ENCODE measurements at places on chromosomes 1 and 21.

DNA sequence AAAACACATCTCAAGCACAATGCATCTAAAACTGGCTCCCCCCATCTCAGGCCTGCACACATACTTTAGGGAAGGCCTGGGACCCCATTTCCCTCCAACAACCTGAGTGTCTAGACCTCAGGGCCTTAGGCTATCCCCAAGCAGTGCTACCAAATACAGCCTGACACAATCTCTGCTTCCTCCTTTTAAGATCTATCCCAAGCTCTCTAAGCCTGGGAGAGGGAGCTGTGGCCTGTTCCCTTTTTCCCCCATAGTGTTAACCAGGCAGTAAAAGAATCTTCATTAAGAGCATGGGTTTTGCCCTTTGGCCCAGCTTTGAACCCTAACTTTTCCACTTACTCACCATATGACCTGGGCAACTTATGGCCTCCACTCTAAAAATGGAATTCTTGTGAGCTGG lies 10.8 kb upstream of the COL8A2 start:
- DNase-seq = no peak

GRCh38 chr1:229874136-229874535 lies 192.9 kb upstream of the GALNT2 start:
- DNase-seq = no peak

DNA sequence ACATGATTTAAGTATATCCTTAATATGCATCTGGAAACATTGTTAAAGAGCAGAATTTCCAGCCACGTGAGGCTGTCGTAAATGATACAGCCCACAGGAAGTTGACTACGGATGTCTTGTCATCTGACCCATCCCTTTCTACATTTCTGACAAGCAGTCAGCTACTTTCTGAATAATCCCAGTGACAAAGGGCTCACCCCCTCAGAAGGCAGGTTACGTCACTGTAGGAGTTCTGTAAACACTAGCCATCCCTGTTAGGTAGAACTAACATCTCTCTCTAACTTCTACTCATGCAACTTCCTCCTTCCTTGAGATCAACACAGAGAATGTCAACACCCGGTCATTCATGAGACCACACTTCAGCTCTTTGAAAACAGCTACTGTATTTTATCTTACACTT lies 259.2 kb downstream of the GREM2 start:
- no peak for DNase-seq

- DNase-seq = no peak
These were observed 69.8 kb downstream of the MPZL1 start for GRCh38 chr1:167791281-167792187.

GRCh38 chr1:153572569-153573015 lies 6.9 kb upstream of the S100A2 start:
- DNase-seq = peak; percentile 88

DNA sequence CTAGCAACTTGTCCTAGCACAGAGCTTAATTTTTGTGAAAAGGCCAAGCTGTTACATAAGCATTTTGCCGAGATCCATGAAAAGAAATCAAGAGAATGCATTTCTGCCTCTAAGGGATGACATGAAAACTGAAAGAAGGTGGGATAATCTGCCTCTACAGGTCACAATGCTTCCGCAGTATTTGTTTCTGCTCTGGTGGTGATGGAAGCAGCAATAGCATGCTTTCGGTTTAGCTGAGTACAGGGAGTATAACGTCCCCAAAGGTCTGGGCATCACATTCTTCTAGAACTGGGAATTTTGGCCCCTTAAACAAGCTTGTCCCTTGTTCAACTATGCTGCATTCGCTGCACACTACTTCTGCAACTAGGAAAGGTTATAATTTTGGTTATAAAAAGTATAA lies 14.4 kb upstream of the MAGI3 start:
- DNase-seq = no peak

DNA sequence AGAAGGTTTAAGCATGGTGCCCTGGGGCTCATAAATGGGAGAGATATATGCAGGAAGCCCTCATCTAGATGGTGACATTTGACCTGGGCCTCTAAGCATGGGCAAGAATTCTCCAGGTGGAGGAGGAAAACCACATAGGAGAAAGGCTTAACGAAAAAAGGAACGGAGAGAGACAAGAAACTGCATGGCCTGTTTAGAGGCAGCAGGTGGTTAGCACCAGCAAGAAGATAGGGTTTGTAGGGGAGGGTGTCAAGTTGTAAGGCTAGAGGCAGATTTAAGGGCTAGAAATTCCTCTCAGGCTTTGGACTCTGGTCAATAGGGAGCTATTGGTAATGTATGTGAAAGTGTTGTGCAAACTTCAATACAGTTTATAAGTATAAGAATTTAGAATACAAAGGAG lies 8.2 kb upstream of the MAPKAPK2 start:
- no peak for DNase-seq

- DNase-seq = no peak
These were observed 59.0 kb downstream of the HUNK start for GRCh38 chr21:31931644-31932469.

DNA sequence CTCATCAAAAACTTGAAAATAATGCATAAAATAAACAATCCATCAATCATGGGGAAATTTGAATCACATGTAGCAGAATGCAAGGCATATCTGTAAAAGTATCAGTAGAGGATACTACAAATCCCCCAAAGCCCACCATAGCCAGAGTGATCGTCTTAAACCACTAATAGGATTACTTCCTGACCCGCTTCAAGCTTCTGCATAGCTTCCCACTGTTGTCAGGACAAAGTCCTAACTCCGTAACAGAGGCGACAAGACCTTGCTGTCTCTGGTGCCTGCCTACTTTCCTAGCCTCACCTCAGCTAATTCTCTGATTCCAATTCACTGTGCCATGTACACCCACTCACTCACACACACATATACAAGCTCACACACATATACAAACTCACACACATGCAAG lies 161.2 kb upstream of the NFIA start:
- DNase-seq = no peak

GRCh38 chr1:15308135-15308534 lies 61.1 kb downstream of the FHAD1 start:
- DNase-seq = no peak

DNA sequence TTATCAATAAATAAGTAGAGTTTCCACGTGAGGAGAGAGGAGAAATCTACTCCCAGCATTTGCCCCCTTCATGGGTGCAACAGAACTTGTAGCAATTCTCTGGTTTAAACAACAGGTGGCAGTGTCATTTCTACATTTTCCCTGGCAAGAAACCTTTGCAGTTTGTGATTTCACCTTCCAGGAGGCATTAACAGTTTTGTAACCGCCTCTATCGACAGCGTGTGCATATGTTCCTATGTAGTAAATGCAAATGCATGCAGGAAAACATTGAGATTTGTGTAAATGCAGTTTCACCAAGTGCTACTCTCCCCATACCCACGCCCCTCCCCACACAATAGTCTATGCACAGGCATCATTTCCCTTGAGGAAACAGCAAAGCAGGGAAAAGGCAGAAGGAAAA lies 494.7 kb downstream of the SMYD3 start:
- DNase-seq = peak; percentile 66

DNA sequence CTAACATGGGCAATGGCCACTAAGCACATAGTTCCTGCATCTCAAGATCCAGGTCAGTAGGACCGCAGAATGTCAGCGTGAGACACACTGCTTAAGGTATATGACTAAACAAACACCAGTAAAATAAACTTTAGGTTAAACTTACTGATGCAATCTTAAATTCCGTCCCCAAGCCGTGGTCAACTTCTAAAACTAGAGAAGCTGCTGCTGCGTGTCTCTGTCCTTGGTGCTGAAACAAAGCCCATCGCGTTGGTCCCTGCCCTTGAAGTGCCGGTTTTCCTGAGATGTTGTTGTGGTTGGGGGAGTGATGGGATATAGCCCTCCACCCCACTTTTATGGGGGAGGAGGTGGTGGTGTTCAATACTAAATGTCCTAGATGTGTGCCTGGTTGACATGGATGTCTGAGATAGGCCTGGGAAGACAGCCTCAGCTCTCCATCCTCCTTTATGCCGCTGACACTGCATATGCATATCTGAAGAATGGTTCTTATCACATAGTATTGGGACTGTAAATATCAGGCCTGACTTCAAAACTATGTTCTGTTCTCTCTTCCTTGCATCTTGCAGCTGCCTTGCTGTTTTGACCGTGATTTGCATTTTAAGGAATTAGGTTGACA lies 72.0 kb upstream of the KCNA3 start:
- DNase-seq = no peak

GRCh38 chr1:246753670-246754535 lies 29.7 kb downstream of the SCCPDH start:
- DNase-seq = no peak

DNA sequence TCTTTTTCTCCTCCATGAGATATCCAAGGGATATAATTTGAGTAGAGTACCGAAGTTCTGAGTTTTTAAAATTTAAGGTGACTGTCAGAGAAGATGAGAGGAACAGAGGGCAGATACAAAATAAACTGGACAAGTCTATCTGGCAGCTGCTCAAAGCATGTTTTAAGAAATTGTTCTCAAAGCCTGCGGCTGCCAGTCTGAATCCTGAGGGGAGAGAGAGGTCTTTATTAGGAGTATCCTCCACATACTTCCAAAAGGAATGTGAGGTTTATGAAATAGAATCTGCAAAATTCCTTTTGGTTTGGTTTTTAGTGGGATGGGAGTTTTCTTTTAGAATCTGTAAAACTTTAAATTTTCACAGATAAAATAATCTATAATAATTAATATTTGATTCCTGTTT lies 41.3 kb downstream of the TTC13 start:
- no peak for DNase-seq

GRCh38 chr1:3907621-3908165 lies 7.6 kb upstream of the C1orf174 start:
- no peak for DNase-seq

DNA sequence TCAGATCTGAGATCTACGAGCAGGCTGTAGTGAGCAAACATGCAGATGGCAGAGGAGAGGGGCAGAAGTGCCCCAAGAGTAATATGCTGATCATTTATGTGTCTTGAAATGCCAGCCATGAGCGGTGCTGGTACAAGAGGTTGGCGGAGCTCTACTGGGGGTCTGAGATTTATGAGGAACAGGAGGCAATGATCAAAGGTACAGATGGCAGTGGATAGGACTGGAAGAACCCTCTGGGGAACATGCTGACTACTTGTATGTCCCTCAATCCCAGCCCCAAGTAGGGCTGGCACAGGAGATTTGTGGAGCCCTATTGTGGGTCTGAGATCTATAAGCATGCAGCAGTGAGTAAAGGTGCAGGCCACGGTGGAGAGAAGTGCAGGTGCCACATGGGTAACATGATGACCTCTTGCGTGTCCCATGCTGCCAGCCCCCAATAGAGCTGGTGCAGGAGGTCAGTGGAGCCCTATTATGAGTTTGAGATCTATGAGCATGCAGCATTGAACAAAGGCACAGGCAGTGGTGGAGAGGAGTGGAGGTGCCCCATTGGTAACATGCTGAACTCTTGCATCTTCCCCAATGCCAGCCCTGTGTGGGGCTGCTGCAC lies 97.2 kb upstream of the ZNF678 start:
- no peak for DNase-seq

- DNase-seq = no peak
These were observed 29.4 kb downstream of the KCNJ6 start for GRCh38 chr21:37886726-37887299.

GRCh38 chr1:20903437-20903836 lies 116.3 kb upstream of the HP1BP3 start:
- DNase-seq = peak; percentile 14

GRCh38 chr1:224784265-224785039 lies 145.0 kb upstream of the DNAH14 start:
- DNase-seq = no peak

DNA sequence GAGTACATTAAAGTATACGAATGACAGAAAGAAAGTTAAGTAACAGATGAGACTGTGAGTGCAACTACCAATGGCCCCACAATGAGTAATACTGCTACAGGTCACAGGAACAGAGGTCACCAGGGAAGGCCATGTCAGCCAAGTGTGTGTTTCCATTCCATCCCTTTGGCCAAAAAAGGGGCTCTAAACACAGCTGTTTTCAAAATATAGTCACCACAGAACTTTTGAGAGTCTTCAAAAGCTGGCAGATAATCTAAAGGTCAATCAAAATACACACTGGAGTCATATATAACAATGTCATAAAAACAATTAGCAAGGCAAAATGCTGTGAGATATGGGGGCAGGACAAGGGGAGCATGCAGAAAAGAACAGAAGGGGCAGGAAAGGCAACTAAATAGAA lies 10.2 kb downstream of the USP24 start:
- DNase-seq = no peak

DNA sequence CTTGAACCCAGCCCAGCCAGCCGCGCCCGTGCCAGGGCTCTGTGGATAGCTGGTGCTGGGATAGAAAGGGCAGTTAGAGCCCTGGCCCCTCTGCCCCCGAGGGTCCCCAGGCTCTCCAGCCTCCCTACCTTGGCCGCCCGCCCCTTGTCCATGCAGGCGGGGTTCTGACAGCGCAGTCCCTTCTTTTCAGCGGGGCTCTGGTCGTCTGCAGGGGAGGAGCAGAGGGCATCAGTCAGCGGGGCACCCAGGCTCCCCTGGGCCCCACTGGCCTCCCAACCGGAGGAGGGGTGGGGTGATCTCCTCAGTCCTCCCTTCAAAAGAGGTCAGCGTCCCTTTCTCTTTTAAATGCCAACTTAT lies 4.9 kb upstream of the PLEKHG5 start:
- no peak for DNase-seq

GRCh38 chr1:193211539-193211938 lies 25.1 kb upstream of the B3GALT2 start:
- DNase-seq = no peak

DNA sequence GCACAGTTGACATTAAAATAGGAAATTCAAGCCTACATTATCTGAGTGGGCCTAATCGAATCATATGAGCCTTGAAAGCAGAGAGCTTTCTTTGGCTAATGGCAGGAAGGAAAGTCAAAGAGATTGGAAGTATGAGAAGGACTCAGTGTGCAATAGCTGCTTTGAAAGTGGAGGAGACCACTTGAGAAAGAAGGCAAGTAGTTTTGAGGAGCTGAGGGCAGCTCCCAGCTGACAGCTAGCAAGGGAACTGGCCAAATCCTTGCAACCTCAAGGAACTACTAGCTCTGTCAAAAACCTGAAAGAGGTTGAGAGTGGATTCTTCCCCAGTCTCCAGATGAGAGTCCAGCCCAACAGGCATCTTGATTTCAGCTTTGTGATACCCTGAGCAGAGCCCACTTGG lies 149.0 kb upstream of the CACYBP start:
- DNase-seq = no peak

- no peak for DNase-seq
These were observed 110.1 kb downstream of the SUSD4 start for GRCh38 chr1:223253916-223254315.

DNA sequence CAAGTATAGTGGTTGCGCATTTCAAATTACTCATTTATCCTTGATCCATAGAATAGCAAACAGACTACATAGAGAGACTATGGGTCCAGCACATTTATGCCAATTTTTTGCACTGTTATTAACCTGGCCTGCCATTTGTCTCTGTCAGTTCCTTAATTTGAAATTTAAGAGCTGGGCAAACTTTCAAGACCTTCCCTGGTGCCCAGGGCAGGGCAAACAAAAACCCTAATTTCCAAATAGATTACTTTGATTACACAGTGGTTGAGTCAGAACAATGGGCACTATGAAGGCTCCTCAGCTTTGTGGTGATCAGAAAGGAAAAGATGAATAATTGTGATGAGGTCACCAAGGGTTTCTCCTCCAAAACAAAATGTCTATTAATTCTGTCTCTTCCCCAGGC lies 80.6 kb downstream of the TNFSF18 start:
- DNase-seq = no peak

- no peak for DNase-seq
These were observed 4.3 kb upstream of the BSND start for GRCh38 chr1:54994355-54994990.

Measured in DMS153 (cell line).